ENCODE measurements at places on chromosomes 13 and 19. TPM values are rescaled to one million over a fixed set of nuclear protein-coding genes. Genes with fewer than 3 reads are reported as not detected.
A peak's percentile ranks its signal among the peaks of the same experiment; 100 is the strongest.

DNA sequence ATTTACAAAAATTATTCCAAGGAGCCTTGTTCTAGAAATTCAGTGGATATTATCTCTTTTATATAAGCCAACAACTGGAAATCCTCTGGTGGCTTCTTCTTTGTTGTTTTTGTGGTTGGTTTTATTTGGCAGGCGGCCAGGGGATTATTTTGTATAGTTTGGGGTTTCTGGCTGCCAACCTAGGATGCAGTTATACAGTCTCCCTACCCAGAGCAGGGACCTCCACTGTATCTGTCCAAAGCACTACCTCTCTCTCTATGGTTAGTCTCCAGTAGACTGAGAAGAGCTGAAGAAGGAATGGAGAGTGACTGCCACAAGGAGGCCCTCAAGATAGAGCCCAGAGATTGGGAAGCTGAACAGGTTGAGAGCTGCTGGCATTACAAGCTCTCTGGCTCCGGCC lies 80.2 kb downstream of the ZAR1L start:
- no peaks in the 10 kb centered on the region for H3K4me1 ChIP-seq
- H3K4me3 ChIP-seq, result no peak overlapping the region
- H3K27me3 ChIP-seq, result no peaks in the 10 kb centered on the region
- no peak overlapping the region for H3K27ac ChIP-seq

GRCh38 chr19:2235381-2236063 lies 607 bp downstream of the PLEKHJ1 start:
- peak overlapping the region; percentile 92 for H3K4me3 ChIP-seq
- H3K27me3 ChIP-seq, result no peaks in the 10 kb centered on the region
- DNase-seq, result no peak
- H3K4me1 ChIP-seq, result peaks cover 42% of the 10 kb centered on the region
- H3K27ac ChIP-seq, result peak overlapping the region; percentile 95
- H3K36me3 ChIP-seq, result peaks cover 38% of the 10 kb centered on the region

Gene SPC24
- 33.9 TPM for total RNA-seq

Gene TJP3
- total RNA-seq, result 69.6 TPM

DNA sequence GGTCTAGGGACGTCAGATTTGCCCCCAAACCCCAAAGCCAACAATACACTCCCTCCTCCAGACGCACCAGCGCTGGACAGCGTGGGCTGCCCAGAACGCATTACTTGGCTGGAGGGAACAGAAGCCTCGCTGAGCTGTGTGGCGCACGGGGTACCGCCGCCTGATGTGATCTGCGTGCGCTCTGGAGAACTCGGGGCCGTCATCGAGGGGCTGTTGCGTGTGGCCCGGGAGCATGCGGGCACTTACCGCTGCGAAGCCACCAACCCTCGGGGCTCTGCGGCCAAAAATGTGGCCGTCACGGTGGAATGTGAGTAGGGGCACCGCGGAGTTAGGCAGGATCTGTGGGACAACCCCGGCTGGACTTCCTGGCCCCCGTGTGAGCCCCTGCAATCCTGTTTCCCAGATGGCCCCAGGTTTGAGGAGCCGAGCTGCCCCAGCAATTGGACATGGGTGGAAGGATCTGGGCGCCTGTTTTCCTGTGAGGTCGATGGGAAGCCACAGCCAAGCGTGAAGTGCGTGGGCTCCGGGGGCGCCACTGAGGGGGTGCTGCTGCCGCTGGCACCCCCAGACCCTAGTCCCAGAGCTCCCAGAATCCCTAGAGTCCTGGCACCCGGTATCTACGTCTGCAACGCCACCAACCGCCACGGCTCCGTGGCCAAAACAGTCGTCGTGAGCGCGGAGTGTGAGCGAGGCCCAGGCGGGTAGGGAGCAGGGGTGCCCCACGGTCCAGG lies 4.0 kb downstream of the ICAM5 start:
- H3K4me3 ChIP-seq, result no peak overlapping the region
- no peak overlapping the region for H3K27ac ChIP-seq
- peaks cover 23% of the 10 kb centered on the region for H3K36me3 ChIP-seq
- no peak for DNase-seq
- H3K27me3 ChIP-seq, result no peaks in the 10 kb centered on the region

Gene TRIM13
- 24.6 TPM for total RNA-seq

GRCh38 chr13:33127009-33127551 lies 110.9 kb downstream of the KL start:
- H3K27me3 ChIP-seq, result no peaks in the 10 kb centered on the region
- H3K27ac ChIP-seq, result peak overlapping the region; percentile 69
- H3K36me3 ChIP-seq, result no peaks in the 10 kb centered on the region
- H3K4me3 ChIP-seq, result no peak overlapping the region
- DNase-seq, result no peak

Gene CEACAM3
- total RNA-seq, result not detected

Gene PSG3
- not detected for total RNA-seq

- no peaks in the 10 kb centered on the region for H3K36me3 ChIP-seq
- peaks cover 5% of the 10 kb centered on the region for H3K4me1 ChIP-seq
- no peaks in the 10 kb centered on the region for H3K27me3 ChIP-seq
- H3K4me3 ChIP-seq, result no peak overlapping the region
Measured at GRCh38 chr13:90680826-90681225, 666.7 kb upstream of the MIR17HG start.

DNA sequence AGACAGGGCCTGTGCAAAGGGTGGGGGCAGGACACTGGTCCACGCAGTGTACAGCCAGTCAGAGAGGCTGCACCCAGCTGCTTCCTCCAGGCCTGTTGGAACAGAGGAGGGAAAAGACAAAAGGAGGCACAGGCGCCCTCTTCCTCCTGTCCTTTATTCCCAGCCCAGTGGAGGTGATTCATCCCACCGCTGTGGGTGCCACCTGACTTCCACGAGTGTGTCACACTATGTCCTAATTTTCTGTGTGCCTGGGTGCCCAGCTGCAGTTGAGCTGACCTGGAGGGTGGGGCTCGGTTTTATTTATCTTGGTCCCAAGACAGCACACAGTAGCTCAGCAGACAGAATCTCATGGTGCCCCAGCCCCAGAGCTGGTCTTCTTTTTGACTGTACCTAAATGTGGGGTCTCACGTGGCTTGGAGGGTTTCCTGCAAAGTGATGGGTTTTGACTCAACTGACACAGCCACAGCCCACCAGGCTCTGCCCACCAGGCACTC lies 9.0 kb downstream of the EPS15L1 start:
- peaks cover 14% of the 10 kb centered on the region for H3K4me1 ChIP-seq
- H3K4me3 ChIP-seq, result no peak overlapping the region

- peak overlapping the region; percentile 55 for H3K4me3 ChIP-seq
- no peak overlapping the region for H3K27ac ChIP-seq
- peaks cover 11% of the 10 kb centered on the region for H3K4me1 ChIP-seq
- no peaks in the 10 kb centered on the region for H3K36me3 ChIP-seq
- DNase-seq, result peak; percentile 69
Measured at GRCh38 chr13:27362064-27362751, 62.2 kb upstream of the GTF3A start.

GRCh38 chr19:8304841-8305621 lies 3.1 kb downstream of the CD320 start:
- no peaks in the 10 kb centered on the region for H3K27me3 ChIP-seq
- peaks cover 70% of the 10 kb centered on the region for H3K4me1 ChIP-seq
- DNase-seq, result peak; percentile 38
- peak overlapping the region; percentile 68 for H3K27ac ChIP-seq

Gene CLDND2
- total RNA-seq, result 1.8 TPM

GRCh38 chr13:35892837-35893814 lies 238.1 kb downstream of the DCLK1 start:
- peaks cover 6% of the 10 kb centered on the region for H3K4me1 ChIP-seq
- H3K36me3 ChIP-seq, result no peaks in the 10 kb centered on the region
- peaks cover 43% of the 10 kb centered on the region for H3K27me3 ChIP-seq
- no peak overlapping the region for H3K4me3 ChIP-seq
- H3K27ac ChIP-seq, result no peak overlapping the region

DNA sequence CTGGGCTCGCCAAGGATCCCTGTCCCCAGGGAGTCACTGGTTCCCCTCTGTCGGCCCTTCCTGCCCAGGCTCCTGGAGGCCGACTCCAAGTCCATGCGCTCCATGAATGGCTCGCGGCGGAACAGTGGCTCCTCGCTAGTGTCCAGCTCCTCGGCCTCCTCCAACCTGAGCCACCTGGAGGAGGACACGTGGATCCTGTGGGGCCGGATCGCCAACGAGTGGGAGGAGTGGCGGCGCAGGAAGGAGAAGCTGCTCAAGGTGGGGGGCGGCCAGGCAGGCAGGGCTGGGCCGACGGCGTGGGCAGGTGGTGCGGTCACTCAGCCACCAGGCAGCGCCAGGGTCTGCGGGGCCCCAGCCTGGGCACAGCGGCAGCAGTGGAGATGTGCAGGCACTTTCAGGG lies 17.6 kb downstream of the EVI5L start:
- no peak overlapping the region for H3K27ac ChIP-seq
- H3K36me3 ChIP-seq, result no peaks in the 10 kb centered on the region
- H3K4me1 ChIP-seq, result no peaks in the 10 kb centered on the region
- DNase-seq, result no peak

DNA sequence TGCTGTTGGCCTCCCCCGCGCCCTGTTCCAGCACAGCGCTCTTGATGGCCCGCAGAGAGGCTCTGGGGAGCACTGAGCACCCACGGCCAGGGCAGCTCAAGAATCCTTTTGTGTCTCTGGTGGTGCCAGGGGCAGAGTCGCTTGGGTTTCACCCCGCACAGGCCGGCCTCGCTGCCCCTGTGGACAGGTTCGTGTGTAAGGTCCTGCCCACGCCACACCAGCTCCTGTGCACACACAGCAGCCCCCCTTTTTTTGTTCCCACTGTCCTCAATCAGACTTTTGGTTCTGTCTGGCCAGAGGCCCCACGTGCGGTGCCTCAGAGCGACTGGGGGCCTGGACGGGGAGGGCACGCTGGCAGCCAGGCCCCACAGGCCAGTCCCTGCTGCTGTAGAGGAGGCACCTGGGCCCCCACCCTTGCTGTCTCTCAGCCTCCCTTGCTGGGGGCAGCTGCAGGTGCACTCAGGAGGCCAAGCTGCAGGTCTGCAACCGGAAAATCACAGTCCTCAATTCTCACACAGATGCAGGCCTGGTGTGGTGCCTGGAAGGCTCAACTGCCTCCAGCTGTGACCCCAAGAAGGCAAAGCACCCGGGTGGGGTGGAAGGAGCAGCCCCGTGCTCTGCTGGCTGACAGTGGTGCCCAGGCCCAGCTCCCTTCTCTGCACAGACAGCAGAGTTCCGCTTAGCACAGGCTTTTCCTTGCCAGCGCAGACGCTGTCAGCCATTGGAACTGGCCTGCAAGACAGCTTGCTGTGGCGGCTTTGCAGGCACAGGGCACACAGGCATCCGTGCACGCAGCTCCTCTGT lies 12.6 kb upstream of the F7 start:
- H3K4me3 ChIP-seq, result no peak overlapping the region
- H3K36me3 ChIP-seq, result no peaks in the 10 kb centered on the region
- H3K27ac ChIP-seq, result no peak overlapping the region
- no peaks in the 10 kb centered on the region for H3K4me1 ChIP-seq
- no peak for DNase-seq

Gene SERP2
- not detected for total RNA-seq

DNA sequence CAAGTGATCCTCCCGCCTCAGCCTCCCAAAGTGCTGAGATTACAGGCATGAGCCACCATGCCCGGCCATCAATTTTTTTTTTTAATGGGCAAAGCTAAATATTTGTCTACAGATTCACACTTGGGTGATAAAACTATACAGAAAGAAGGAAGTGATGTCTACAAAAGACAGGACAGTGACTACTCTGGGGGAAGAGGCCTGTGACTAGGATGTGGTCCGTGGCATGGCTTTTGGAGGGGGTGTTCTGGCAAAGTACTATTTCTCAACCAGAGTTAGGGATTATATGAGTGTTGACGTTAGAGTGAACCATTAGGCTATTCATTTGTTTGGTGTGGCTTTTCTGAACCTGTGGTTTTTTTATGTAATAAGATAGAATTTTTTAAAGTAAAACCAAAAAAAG lies 42.7 kb downstream of the INSR start:
- DNase-seq, result no peak
- H3K27ac ChIP-seq, result no peak overlapping the region
- H3K4me1 ChIP-seq, result peaks cover 2% of the 10 kb centered on the region
- H3K36me3 ChIP-seq, result no peaks in the 10 kb centered on the region

GRCh38 chr13:41428155-41428554 lies 29.2 kb upstream of the RGCC start:
- no peak overlapping the region for H3K4me3 ChIP-seq
- H3K27me3 ChIP-seq, result no peaks in the 10 kb centered on the region
- no peaks in the 10 kb centered on the region for H3K4me1 ChIP-seq

DNA sequence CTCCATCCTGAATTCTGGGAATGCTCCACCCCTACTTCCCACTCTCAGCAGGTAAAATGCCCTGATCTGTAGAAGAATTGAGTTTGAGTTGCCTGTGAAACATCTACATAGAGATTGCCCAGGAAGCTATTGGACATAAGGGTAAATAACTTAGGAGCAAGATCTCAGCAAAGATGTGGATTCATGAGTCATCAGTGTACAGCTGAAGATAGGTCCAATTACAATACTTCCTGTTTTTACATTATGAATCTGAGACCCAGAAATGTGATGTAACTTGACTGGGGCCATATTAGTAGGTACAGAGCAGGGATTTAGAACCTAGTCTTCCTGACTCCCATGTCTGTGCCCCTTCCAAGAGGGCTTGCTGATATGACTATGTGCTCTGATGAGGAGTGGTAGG lies 79.4 kb upstream of the FNDC3A start:
- no peaks in the 10 kb centered on the region for H3K36me3 ChIP-seq
- H3K4me1 ChIP-seq, result peaks cover 16% of the 10 kb centered on the region
- no peak overlapping the region for H3K27ac ChIP-seq
- no peak overlapping the region for H3K4me3 ChIP-seq
- no peaks in the 10 kb centered on the region for H3K27me3 ChIP-seq
- DNase-seq, result no peak

GRCh38 chr13:93244141-93244917 lies 17.7 kb downstream of the GPC6 start:
- DNase-seq, result no peak
- no peak overlapping the region for H3K4me3 ChIP-seq
- H3K27me3 ChIP-seq, result no peaks in the 10 kb centered on the region
- no peaks in the 10 kb centered on the region for H3K4me1 ChIP-seq
- H3K36me3 ChIP-seq, result no peaks in the 10 kb centered on the region

- no peaks in the 10 kb centered on the region for H3K36me3 ChIP-seq
- DNase-seq, result no peak
- no peak overlapping the region for H3K4me3 ChIP-seq
- no peak overlapping the region for H3K27ac ChIP-seq
Measured at GRCh38 chr13:44389876-44390275, 16.3 kb downstream of the SERP2 start.

- no peak overlapping the region for H3K4me3 ChIP-seq
- H3K36me3 ChIP-seq, result no peaks in the 10 kb centered on the region
- no peak for DNase-seq
- H3K4me1 ChIP-seq, result no peaks in the 10 kb centered on the region
- H3K27ac ChIP-seq, result no peak overlapping the region
- no peaks in the 10 kb centered on the region for H3K27me3 ChIP-seq
Measured at GRCh38 chr13:93183302-93183701, 43.3 kb upstream of the GPC6 start.

- no peaks in the 10 kb centered on the region for H3K27me3 ChIP-seq
- H3K4me3 ChIP-seq, result no peak overlapping the region
- no peaks in the 10 kb centered on the region for H3K36me3 ChIP-seq
- DNase-seq, result no peak
- no peaks in the 10 kb centered on the region for H3K4me1 ChIP-seq
Measured at GRCh38 chr13:61415058-61415721, 459 bp downstream of the PCDH20 start.

- H3K27ac ChIP-seq, result no peak within 1 kb of the TSS
- no peaks in the 10 kb centered on the region for H3K27me3 ChIP-seq
- no peaks in the 10 kb centered on the region for H3K36me3 ChIP-seq
Measured at GRCh38 chr13:35475960-35476943, at the start of gene MAB21L1. MAB21L1 (minus strand) TSS chr13:35476689; CDS start chr13:35476138, 551 bp downstream.

GRCh38 chr19:14440049-14440448 lies 6.9 kb downstream of the PKN1 start:
- peaks cover 21% of the 10 kb centered on the region for H3K36me3 ChIP-seq
- peaks cover 5% of the 10 kb centered on the region for H3K4me1 ChIP-seq
- no peak overlapping the region for H3K4me3 ChIP-seq
- no peak overlapping the region for H3K27ac ChIP-seq

Gene GSX1
- not detected for total RNA-seq

Gene NANOS3
- not detected for total RNA-seq
